Subcutaneous preadipocyte (primary cell): ENCODE measurements at places on chromosomes 5 and 9. TPM values are rescaled to one million over a fixed set of nuclear protein-coding genes. Genes with fewer than 3 reads are reported as not detected.

The SMARCA2 gene
- total RNA-seq, result 55.3 and 60.3 TPM in 2 replicates

The FGF10 gene
- total RNA-seq, result under 0.01 TPM in 1 of 2 replicates, not detected in the other

The SLC6A18 gene
- total RNA-seq, result not detected in 2 replicates

The PTPN3 gene
- total RNA-seq, result 0.98 and 1.5 TPM in 2 replicates

The LRRC19 gene
- not detected in 2 replicates for total RNA-seq

The CDH9 gene
- not detected in 2 replicates for total RNA-seq

The NR5A1 gene
- total RNA-seq, result not detected in 2 replicates

The IFNK gene
- not detected in 2 replicates for total RNA-seq

The ANGPTL2 gene
- 19.9 and 27.6 TPM in 2 replicates for total RNA-seq

The FGF18 gene
- not detected in 2 replicates for total RNA-seq

The PHF24 gene
- not detected in 2 replicates for total RNA-seq

The S100Z gene
- total RNA-seq, result not detected in 2 replicates

The PLEKHG4B gene
- not detected in 2 replicates for total RNA-seq

The TRIM36 gene
- under 0.01 and 0.39 TPM in 2 replicates for total RNA-seq

The HTR4 gene
- total RNA-seq, result not detected in 2 replicates

The SLC25A2 gene
- total RNA-seq, result 0.37 and 0.39 TPM in 2 replicates

The DNAH5 gene
- total RNA-seq, result 0.39 and 0.73 TPM in 2 replicates

The SLC27A6 gene
- under 0.01 and 0.37 TPM in 2 replicates for total RNA-seq

The DEPDC1B gene
- total RNA-seq, result 5.1 and 11.3 TPM in 2 replicates

The BTNL8 gene
- total RNA-seq, result not detected in 2 replicates

The FOXD4L4 gene
- total RNA-seq, result 0.20 TPM in 1 of 2 replicates, not detected in the other

The PPP2R2B gene
- not detected in 2 replicates for total RNA-seq

The ZER1 gene
- total RNA-seq, result 16.8 and 17.3 TPM in 2 replicates

The TMED9 gene
- 59.2 and 66.5 TPM in 2 replicates for total RNA-seq

The KIF12 gene
- total RNA-seq, result not detected in 2 replicates
